Temporal lobe (tissue), 4 donors: ENCODE measurements at places on chromosomes 12 and 14. TPM values are rescaled to one million over a fixed set of nuclear protein-coding genes. Genes with fewer than 3 reads are reported as not detected.

HOXC12 gene
- not detected for total RNA-seq

MFAP5 gene
- 1.7 TPM for total RNA-seq

METTL25 gene
- 12.3 TPM for total RNA-seq

ANO4 gene
- total RNA-seq, result 72.8 TPM

RAD51AP1 gene
- 3.2 TPM for total RNA-seq

TAS2R20 gene
- total RNA-seq, result 7.4 TPM

TMEM233 gene
- total RNA-seq, result not detected

KRT6A gene
- total RNA-seq, result not detected

CATSPERB gene
- total RNA-seq, result 0.74 TPM

DNM1L gene
- total RNA-seq, result 175 TPM

AQP6 gene
- total RNA-seq, result 0.25 TPM

APOF gene
- not detected for total RNA-seq

COA8 gene
- 26.8 TPM for total RNA-seq

RNASE3 gene
- not detected for total RNA-seq
